ENCODE measurements at places on chromosomes 3 and 15.

GRCh38 chr3:95434491-95434890 is 1371.6 kb downstream of the NSUN3 start:
- no peak for DNase-seq

DNA sequence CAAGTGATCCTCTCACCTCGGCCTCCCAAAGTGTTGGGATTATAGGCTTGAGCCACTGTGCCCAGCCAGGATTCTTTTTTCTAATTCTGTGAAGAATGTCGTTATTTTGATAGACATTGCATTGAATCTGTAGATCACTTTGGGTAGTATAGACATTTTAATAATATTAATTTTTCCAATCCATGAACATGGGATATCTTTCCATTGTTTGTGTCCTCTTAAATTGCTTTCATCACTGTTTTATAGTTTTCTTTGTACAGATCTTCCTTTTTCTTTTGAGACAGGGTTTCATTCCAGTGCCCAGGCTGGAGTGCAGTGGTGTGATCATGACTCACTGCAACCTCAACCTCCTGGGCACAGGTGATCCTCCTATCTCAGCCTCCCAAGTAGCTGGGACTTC is 11.6 kb upstream of the KCTD6 start:
- DNase-seq = no peak

DNA sequence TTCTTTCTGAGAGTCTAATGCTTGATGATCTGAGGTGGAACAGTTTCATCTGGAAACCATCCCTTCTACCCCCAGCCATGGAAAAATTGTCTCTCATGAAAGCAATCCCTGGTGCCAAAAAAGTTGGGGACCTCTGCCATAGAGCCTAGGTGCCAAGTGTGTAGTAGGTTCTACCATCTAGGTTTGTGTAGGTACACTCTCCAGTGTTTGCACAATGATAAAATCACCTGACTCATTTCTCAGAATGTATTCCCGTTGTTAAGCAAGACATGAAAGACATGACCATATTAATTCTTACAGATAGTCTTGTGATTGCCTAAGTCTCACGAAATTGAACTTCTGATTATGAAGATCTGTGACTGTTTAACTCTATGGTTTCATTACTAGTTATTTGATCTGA is 68.6 kb downstream of the KAT2B start:
- no peak for DNase-seq

DNA sequence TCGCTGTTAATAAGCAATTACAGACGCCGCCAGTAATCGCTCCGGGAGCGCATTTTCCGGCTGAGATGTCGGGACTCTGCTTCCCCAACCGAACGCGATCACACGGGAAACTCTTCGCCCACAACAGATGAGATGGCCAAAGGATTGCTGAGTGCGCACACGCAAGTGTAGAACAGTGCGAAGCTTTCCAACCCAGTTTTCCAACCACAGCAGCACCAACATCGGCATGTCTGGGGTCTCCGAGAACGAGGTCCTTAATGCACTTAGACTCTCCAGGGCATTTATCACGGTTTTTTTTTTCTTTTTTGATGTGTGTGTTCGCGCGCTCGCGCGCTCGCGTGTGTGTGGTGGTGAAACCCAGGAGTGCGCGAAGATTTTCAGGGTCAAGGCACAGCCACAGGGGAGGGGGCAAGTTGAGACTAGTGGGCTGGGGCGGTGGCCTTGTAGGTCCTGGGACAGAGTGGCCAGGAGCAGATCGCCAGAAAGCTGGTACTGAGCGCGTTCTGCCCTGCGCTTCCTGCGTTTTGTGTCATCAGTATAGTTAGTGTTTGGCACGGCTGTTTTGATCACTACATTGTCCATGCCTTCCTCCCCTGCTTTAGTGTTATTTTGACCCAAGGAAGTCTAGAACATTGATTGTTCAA is 1.8 kb upstream of the EOMES start:
- no peak for DNase-seq

DNA sequence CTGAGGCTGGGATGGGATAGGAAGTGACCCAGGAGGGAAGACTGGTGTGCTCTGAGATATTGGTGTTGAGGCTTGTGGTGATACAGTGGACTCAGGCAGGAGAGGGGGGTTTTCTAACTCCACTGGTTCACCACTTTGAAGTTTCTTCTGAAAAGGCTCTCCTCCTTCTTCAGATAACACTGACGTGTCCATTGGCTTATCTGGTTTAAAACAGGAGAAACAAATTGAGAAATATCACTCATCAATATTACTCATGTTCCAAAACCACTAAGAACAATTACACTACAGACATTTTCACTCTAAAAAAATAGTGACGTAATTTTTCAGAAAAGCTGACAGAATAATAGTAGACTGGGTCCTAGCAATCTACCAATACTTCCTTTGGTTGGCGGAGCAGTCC is 23.1 kb downstream of the TP53BP1 start:
- no peak for DNase-seq

- DNase-seq = peak; percentile 7
Observed at GRCh38 chr3:15512166-15512565, 9.3 kb downstream of the COLQ start.

GRCh38 chr15:78259232-78259631 is 5.1 kb upstream of the DNAJA4 start:
- DNase-seq = no peak

GRCh38 chr3:53142986-53143385 is 12.8 kb upstream of the RFT1 start:
- no peak for DNase-seq

DNA sequence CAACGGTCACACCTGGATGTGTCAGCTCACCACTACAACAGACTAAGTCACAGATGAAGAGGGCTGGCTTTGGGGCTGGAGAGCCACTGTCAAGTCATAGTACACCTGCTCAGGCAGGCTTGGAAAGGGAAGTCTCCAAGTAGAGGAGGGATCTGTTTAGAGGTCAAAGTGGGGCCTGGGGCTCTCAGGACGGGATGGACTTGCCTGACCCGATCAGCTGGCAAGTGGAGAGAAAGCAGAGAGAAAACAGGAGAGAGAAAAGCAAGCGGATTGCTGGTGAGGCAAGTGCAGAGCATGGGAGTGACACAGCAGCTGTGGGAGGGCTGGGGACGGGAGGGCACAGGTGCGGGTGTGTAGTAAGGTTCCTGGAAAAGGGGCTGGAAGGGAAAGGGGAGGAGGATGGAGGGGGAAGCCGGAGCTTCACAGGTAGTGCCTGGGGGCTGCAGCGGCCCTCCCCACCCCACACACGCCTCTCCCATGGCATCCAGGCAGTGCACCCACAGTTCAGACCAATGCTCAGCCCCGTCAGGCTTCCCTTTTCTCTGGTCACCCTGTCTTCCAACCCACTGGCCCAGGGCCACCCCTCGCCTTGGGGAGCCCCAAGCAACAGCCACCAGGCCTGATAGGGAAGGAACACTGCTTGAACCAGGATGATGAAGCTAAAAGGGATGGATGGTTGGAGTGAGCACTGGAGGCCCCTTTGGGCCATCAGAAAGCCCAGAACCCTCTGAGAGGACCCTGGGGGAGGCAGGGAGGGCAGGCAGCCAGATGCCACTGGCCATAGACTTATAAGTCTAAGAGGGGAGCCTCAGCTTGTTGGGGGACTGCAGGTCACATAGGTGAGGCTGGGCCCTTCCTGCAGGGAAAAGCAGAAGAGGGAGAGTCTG is 8.5 kb downstream of the RPS17 start:
- DNase-seq = no peak

DNA sequence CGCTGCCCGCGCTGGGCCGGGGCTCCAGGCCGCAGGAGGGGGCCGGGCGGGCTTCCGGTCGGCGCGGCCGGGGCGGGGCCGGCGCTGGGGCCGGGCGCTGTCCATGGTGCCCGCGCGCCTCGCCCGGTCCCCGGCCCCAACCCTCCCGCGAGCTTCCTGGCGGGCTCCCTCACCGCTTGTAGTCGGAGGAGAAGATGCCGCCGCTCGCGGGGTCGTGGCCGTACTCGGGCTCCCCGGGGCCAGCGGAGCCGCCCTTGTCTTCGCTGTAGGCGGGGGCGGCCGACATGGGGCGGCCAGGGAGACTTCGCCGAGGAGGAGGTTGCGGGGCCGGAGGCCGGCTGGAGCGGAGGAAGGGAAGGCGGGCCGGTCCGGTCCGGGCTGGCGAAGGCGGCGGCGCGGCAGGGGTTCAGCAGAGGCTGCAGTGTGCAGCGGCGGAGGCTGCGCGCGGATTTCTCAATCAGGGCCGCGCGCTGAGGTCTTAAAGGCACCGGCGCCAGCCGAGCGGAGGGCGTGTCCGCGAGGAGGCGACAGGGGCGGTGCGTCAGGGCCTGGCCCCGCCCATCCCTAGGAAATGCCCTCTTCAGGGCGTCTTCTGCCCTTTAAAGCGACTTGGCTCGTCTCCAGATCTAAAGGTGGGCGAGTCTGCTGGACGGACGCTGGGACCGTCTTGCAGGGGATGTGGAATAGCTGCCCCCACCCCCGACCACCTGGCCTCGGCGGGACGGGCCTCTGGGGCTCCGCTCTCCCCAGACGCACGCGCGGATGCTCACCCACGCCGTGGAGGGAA is at the start of gene AP3B2:
TSS of gene AP3B2 (minus strand) at position 455 of the 787 bp plus-strand sequence. CDS start at position 286, 169 bp downstream.
- DNase-seq = peak; percentile 35

DNA sequence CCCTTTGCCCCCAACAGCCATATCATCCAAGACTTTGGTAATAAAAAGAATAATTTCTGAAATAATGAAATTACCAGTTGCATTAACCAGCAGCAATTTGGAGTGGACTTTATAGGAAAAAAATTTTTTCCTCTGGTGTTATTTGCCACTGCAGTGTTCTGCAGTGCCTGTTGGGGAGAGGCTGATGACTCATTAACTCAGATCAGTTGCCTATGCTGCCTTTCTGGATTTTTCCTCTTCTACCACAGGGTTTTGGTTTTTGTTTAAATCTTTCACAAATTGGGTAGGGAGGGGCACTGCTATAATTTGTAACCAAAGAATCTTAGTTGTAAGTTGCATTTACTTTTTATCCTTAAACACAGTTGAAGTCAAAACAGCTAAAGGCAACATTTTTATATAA is 22.7 kb downstream of the ATP6V1A start:
- DNase-seq = no peak

GRCh38 chr3:18987862-18988447 is 160.4 kb upstream of the KCNH8 start:
- peak; percentile 16 for DNase-seq

GRCh38 chr3:52025453-52025852 is 29.8 kb upstream of the RPL29 start:
- no peak for DNase-seq

GRCh38 chr3:37467761-37468160 is 293.4 kb upstream of the LRRFIP2 start:
- DNase-seq = no peak

GRCh38 chr3:195372220-195372619 is 70.6 kb downstream of the ACAP2 start:
- no peak for DNase-seq

DNA sequence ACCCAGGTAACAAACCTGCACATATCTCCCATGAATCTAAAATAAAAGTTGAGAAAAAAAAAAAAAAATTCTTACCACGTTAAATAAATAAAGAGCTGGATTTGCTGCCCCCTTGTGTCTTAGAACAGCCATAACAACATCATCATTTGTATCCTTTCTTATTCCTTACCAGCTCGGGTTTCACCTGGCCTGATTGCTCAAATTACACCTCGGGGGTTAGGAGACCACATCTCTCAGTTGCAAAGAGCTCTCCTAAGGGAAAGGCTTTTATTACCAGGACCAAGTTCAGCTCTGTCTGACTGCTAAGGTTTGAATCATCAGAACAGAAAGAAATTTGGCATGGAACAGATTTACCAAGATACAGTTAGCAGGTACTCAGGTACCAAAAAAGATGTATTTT is 25.8 kb upstream of the RPL39L start:
- DNase-seq = peak; percentile 44

DNA sequence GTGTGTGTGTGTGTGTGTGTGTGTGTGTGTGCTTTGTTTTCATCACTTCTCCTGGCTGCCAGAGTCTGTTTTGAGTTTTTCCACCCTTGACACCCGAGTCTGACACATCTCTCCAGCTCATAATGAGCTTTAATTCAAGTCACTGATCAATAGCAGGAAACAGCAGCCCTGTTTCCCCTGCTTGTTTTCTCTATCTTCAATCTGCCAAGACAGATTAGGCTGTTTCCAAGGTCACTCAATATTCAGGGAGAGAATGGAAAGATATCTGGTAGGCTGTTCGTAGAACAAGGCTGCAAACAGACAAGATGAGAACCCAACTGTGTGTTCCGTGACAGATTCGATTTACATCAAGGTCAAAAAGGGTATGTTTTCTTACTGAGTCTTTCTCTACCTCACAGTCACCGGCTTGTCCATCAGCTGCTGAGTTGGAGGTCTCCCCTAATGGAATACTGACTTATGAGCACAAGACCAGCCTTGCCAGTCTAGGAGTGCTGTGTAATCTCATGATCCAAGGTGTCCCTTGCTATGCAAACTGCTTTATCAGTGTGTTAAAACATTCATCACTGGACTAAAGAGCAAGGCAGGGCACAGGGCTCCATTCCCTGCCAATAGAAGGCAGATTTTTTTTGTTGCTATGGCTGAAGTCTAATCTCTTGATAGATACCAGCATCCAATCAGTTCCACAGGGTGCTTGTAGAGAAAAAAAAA is 187.9 kb upstream of the LMCD1 start:
- no peak for DNase-seq

DNA sequence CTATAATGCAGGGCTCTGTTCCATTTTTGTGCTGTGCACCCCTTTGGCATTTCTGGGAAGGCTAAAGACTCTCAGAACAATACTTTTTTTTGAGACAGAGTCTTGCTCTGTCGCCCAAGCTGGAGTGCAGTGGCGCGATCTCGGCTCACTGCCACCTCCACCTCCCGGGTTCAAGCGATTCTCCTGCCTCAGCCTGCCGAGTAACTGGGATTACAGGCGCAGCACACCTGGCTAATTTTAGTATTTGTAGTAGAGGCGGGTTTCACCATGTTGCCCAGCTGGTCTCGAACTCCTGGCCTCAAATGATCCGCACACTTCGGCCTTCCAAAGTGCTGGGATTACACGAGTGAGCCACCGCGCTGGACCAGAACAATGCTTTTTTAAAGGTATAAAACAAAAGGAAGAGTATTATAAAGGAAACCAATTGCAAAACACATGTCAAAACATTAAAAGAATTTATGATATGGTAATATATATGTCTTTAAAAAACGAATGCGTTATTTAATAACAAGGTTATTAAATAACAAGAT is 999 bp downstream of the SQOR start:
- no peak for DNase-seq

DNA sequence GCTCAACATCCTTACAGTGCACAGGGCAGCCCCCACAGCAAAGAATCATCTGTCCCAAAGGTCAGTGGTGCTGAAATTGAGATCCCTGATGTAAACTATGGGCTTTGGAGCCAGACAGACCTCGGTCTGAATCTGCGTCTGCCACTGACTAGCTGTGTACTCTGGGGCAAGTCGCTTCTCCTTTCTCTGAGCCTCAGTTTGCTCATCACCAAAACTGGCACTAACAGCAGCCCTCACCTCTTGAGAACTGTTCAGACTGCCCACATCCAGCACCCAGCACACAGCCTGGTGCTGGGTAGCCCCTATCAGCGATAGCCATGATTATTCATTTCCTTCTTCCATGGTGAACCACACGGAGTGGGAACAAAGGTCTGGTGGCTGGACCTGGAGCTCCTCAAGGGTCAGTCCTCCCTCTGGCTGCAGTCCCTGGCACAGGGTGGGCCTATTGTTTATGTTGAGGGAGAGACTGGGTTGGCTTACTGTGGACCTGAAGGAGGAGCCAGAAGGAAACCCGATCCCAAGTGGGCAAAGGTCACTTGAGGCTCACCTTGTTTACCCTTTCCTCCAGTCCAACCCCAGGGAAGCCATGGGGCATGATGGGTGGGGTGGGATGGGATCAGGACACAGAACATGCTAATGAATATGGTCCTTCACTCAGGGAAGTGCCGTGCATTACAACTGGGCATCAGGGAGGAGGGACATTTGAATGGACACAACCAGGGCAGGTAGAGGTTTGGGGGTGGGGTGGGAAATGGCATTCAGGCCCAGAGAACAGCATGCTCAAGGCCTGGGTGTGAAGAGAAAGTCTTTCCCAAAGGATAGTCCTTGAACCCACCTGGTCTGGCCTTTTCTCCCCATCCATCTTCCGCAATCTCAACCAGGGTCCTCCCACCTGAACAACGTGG is 1.6 kb upstream of the PRKCD start:
- DNase-seq = no peak
